CD8-positive, alpha-beta T cell (primary cell): ENCODE measurements at places on chromosomes 5 and 9. TPM values are rescaled to one million over a fixed set of nuclear protein-coding genes. Genes with fewer than 3 reads are reported as not detected.

GRCh38 chr9:2215921-2216441 lies 200.8 kb downstream of the SMARCA2 start:
- DNase-seq, result no peak

GRCh38 chr5:77863181-77863580 lies 87.0 kb upstream of the TBCA start:
- DNase-seq, result no peak

DNA sequence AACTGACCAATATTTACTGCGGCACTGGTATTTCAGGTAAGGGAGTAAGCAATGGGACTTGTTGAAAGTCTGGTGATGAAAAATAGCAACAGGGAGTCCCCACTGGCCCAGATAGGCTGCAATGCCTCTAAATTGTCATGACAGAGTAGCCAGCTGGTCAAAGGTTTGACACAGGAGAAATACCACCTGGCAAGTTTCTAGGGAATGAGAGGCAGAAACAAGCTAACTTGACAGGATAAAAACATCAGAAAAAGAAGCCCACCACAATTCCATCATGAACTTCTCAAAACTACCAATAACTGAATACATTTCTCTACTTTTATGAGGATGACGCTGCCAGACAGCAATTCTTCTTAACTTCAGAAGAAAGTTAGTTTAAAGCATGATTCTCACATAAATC lies 99.8 kb downstream of the STRBP start:
- no peak for DNase-seq

DNA sequence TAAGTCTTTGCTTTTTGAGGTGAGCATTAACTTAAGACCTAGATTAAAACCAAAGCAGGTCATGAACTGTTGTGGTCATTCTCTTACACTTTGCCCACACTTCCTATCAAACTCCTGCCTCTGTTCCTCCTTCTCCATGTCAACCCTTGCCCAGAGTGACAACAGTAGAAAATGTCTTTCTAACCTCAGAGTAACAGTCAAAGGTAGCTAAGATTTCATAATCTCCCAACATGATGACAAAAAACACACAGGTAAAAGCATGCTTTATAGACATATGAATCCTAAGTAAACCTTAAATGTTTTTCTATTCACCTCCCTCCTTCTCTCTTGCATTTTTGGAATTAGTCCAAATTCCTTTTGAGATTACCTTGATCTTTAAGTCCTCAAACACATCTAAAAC lies 422.3 kb downstream of the SPATA31D1 start:
- DNase-seq, result no peak

DNA sequence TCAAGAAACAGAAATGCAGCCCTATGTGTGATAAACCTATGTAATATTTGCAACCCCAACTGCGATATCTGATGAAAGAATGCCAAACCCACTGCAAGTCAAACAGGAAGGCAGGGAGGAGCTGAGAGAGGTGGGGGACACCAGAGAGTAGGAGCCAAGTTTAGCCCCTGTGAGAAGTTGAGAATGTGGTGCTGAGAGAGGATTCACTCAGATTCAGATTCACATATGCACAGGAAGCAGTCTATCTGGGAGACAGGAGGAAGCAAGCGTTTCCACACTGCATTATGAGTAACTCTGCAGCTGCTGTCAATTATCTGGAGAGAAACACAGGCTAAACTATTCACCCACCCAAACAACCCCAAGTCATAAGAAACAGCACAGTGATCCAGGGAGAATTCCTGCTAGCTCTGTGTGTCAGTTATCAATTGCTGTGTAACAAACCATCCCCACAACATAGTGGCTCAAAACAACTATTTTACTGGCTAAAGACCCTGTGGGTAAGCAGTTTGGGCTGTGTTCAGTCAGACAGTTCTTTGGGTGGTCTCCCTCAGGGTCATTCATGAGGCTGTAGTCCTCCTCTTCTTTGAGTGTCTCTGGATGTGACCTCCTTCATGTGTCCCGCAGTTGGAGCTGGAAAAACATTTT lies 161.9 kb upstream of the RAI14 start:
- DNase-seq, result no peak

DNA sequence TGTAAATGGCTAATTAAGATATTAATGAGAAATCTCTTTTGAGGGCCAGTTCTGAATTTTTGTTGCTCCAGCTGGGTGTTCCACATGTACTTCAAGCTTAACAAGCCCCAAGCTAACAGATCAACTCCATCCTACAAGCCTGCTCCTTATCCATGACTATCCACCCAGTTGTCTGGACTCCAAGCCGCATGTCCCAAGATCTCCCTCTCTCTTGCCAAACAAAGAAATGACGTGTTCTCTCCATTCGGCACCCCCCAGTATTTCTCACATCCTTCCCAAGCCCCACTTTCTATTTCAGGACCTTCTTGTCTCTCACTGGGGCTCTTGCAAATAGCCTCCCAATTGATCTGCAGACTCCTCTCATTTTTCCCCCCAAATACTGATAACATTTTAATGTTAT lies 15.8 kb upstream of the PTPN3 start:
- no peak for DNase-seq

GRCh38 chr5:91146905-91147600 lies 236.1 kb downstream of the ARRDC3 start:
- DNase-seq, result no peak

- DNase-seq, result no peak
Measured at GRCh38 chr9:107465467-107466451, 23.8 kb downstream of the KLF4 start.

The PHF19 gene
- 48.5 TPM for total RNA-seq

The SMIM32 gene
- not detected for total RNA-seq

The SLC1A3 gene
- total RNA-seq, result not detected

The PCDHB8 gene
- total RNA-seq, result not detected

The PPP3R2 gene
- total RNA-seq, result not detected

The RLN2 gene
- total RNA-seq, result 0.50 TPM

The UBE2QL1 gene
- total RNA-seq, result 0.35 TPM

The NAIP gene
- total RNA-seq, result 17.9 TPM
